Stimulated activated naive CD8-positive, alpha-beta T cell treated with anti-CD3 and anti-CD28 coated beads, Interleukin-15, amount 100 ng/mL, for 72 hours (primary cell): ENCODE measurements at places on chromosomes 6 and 20.

GRCh38 chr20:24998631-24999445, 6.3 kb upstream of the APMAP start:
- DNase-seq: no peak

DNA sequence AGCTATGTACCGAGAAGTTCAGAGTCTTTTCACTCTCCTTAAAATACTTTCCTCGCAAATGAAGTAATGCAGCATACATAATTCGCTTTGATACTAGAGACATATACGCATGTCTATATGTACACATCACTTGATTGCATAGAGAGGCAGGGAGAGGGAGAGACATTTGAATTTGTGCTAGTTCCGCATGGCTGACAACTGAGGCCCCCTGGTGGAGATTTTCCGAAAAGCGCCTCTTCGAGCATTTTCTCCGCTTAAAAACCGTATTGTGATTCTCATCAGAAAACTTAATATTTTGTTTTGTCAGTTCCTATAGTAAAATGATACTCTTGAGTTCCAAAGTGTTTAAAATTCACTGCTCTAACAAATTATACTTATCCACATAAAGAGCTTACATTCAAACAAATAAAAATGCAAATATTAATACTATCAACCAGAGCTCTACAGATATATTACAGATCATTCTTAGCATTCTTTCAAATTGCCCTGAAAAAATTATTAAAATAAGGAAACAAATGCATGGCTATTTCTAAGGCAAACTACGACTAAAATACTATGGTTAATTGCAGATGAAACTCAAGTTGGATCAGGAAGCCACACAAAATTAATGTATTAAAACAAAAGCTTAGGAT, 637 bp downstream of the MYLK4 start:
- DNase-seq: peak; percentile 57

- DNase-seq: no peak
Measured at GRCh38 chr6:11473008-11473740, 64.4 kb upstream of the TMEM170B start.

- DNase-seq: no peak
Measured at GRCh38 chr20:34880215-34880850, 3.9 kb downstream of the ACSS2 start.

DNA sequence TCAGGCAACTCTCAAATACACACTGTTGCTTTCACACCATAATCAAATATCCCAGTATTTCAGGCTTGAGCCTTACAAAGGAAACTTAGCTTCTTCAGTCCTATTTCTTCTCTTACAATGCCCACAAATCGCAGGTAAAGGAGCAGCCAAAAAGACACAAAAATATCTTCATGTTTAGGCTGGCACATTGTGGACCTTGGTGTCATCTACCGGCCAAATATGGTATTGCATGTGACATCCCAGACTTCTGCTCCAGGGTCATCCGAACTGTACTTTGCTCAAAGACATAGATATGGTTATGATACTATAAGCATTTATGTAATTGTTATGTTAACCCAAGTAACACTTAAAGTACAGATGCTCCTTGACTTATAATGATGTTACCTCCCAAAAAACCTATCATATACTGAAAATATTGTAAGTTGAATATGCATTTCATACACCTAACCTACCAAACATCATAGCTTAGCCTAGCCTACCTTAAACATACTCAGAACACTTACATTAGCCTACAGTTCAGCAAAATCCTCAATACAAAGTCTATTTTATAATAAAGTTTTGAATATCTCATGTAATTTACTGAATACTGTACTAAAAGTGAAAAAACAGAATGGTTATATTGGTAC, 4.6 kb downstream of the OR2H2 start:
- peak; percentile 43 for DNase-seq

DNA sequence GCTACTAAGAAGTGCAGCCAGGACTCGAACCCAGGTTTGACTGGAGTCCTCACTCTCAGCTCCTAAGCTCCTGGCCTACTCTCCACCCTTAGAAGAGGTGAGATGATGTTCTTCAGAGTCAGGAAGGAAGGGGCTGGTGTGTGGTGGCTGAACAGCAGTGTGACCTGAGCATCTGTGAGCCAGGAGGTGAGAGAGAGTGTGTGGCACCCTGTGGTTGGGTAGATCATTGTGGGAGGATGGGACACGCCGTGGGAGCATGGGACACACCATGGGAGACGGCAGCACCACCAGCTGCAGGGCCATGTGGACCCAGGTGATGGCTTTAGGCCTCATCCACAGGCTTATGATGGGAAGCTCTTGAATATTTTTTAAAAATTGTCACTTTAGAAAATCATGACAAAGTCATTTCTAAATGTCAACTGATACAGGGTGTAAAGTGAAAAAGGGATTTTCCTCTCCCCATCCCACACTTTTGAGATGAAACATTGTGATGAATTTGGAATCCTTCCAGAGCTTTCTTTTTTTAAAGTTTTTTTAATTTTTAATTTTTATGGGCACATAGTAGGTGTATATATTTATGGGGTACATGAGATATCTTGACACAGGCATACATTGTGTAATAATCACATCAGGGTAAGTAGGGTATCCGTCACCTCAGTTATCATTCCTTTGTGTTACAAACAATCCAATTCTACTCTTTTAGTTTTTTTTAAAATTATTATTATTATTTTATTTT, 31.6 kb downstream of the SRC start:
- no peak for DNase-seq

DNA sequence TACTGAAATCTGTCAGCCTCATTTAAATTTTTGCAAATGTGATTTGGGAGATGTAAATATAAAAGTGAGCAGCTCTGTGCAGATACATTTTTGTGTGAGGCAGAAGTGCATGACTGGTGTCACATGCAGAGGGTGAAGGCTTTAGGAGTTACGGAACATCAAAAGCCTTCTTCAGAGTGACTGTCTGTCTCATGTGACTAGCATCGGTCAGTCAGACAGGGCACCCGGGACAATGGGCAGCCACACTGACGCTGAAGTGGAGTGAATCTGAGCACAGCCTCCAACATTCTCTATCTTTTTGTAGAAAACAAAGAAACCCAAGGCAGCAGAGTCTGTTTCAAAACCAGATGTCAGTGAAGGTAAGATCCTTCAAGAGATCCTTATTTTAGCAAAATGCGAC, 7.9 kb upstream of the FAM209A start:
- DNase-seq: no peak

GRCh38 chr6:154550779-154551178, 40.3 kb upstream of the CNKSR3 start:
- DNase-seq: no peak

GRCh38 chr6:106360410-106360988, at the start of gene CRYBG1:
CRYBG1 (plus strand) TSS chr6:106360717; CDS start chr6:106360909, 192 bp downstream.
- peak; percentile 69 for DNase-seq

- no peak for DNase-seq
Measured at GRCh38 chr6:30813631-30814145, 69.3 kb upstream of the IER3 start.

GRCh38 chr20:7714549-7714948, 225.7 kb downstream of the HAO1 start:
- DNase-seq: no peak

GRCh38 chr20:44587035-44587980, 4.9 kb downstream of the PKIG start:
- no peak for DNase-seq

GRCh38 chr6:154768280-154768679, 35.1 kb downstream of the SCAF8 start:
- DNase-seq: no peak
